ENCODE measurements at places on chromosomes 1 and 21. TPM values are rescaled to one million over a fixed set of nuclear protein-coding genes. Genes with fewer than 3 reads are reported as not detected.

Gene TLR5
- polyA plus RNA-seq = 7.3 TPM

Gene RAB13
- 81.9 TPM for polyA plus RNA-seq

Gene ADAM30
- not detected for polyA plus RNA-seq

Gene RCSD1
- polyA plus RNA-seq = 49.2 TPM

Gene STUM
- 6.1 TPM for polyA plus RNA-seq

Gene SPRR2A
- not detected for polyA plus RNA-seq

Gene ACTRT2
- polyA plus RNA-seq = not detected

DNA sequence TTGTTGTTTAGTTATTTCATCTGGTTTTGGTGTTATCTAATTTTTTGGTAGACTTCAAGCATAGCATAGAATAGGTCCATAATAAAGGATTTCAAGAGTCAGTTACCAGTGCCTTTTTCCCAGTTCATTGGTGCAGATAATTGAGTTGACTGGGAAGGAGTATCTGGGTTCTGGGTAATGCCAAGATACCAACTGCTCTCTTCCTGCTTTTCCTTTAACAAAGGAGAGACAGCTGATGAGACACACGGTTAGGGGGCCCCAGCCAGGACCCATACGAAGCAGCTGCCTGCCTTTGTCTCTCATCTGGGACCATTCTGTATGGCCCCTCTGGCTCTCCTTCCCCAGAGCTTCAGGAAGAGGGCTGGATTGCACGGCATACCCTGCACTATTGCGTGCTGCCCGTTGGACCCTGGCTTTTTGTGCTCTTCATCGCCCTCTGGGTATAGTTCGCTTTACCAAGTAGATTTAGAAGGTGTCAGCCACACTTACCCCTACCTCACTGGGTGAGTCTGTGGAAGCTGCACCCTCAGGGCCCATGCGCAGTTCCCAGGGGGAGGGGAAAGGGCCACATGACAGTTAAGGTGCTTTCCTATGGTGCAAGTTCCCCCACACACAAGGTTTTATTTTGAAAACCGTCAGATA lies 7.0 kb downstream of the NAV1 start:
- DNase-seq = no peak

DNA sequence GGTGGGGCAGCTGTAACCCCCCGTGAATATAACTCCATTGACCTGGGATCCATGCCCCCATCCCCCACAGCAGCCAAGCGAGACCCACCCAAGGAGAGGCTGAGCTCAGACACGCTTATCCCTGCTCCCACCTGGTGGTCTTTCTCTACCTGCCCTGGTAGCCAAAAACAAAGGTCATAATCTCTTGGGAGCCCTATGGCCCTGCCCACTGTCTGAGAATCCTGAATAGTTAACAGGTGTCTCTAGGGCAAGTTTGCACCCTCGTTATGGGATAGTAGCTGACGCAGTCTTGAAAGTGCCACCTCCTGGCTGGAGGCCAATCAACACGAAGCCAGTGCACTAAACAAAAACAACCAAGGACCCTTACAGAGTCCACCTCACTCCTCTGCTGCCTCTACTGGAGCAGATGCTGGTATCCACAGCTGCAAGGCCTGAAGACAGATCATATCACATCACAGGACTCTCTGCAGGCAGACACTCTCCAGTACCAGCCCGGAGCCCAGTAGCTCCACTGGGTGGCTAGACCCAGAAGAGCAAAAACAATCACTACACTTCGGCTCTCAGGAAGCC lies 134.3 kb upstream of the C1orf174 start:
- no peak for DNase-seq

- DNase-seq = no peak
These were observed 88.3 kb downstream of the RPE65 start for GRCh38 chr1:68361346-68361910.

DNA sequence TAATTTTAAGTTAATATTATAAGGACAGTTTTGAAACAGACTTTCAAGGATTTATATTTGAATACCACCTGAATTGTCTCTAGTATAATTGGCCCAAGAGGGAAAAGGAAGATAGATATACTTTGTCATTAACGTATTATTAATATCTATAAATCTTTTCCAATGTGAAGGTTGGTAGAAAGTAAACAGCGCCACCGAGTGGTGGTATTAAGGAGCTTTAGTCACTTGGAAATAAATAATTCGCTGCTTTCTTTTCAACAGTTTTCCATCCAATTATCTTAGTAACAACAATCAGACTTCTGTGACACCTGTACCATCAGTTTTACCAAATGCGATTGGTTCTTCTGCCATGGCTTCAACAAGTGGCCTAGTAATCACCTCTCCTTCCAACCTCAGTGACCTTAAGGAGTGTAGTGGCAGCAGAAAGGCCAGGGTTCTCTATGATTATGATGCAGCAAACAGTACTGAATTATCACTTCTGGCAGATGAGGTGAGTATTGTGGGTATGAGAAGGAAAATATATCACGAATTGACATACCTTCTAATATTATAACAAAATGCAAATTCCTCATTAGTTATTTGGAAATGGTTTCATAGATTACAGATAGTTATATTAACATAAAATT lies 37.7 kb downstream of the SH3GLB1 start:
- peak; percentile 11 for DNase-seq

DNA sequence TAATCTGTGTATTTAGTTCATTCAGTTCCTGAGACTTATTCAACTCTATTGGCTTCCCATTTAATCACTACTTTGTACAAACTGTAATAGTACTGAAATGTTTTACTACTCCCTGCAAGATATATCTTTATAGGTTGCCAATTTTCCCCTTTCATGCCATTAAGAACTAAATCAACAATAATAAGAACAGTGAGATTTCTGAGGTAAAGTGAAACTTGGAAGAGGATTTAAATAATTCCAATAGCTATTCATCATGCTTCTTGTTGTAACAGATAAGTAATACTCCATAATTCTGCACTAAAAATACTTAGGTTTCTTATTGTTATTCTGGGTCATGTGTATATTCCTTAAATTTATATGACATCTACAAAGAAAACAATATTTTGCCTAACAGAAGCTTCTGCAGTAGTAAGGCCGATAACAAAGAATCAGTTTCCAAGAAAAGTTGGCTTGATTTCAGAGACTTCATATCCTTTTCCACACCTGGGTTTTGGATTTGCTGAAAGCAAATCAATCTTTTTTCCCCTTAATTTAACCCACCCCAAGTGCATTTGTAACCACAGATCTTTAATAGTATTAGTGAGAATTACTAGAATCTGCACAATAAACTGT lies 258.3 kb downstream of the FAF1 start:
- no peak for DNase-seq

DNA sequence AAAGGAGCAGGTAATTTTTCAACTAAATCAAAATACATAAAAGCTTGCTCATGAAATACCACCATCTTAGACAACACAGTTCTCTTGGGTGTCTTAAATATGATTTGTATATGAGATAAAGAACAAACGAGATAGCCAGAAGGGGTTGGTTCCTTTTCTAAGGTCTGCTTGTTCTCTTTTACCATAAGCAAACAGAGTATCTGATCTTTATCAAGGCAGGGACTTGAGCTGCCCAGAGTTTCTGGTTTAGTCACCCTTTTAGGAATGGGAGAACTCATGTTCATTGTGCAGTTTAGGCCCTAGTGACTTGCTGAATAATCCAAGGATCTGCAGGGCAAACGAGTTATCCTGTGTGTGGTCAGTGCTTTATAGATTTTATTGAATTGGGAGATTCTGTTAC lies 3.0 kb upstream of the SUCO start:
- DNase-seq = no peak

- DNase-seq = no peak
These were observed 1.5 kb downstream of the QSOX1 start for GRCh38 chr1:180156201-180156600.

- DNase-seq = no peak
These were observed 98.0 kb upstream of the BCAR3 start for GRCh38 chr1:93779540-93780165.

GRCh38 chr1:68633141-68633919 lies 136.4 kb upstream of the DEPDC1 start:
- DNase-seq = no peak

DNA sequence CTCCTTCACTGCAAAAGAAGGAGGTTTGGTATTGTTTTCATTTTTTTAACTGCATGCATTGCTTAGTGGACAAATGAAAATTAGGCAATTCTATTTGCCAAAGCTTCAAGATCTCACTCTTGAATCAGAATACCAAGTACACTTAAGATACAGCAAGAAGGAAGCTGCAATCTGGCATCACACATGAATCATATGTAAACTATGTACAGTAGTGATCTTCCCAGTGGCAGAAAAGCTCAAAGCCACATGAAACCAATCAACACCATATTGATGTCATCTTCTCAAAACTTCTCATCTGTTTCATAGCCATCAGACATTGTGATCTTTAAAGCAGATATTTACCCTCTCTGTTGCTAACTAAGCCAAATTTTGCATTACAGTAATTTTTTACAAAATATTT lies 550.1 kb downstream of the LTN1 start:
- peak; percentile 80 for DNase-seq

GRCh38 chr21:41689289-41689583 lies 77.6 kb downstream of the RIPK4 start:
- DNase-seq = no peak

- DNase-seq = peak; percentile 49
These were observed 7.4 kb downstream of the PLEKHM2 start for GRCh38 chr1:15691434-15692032.

DNA sequence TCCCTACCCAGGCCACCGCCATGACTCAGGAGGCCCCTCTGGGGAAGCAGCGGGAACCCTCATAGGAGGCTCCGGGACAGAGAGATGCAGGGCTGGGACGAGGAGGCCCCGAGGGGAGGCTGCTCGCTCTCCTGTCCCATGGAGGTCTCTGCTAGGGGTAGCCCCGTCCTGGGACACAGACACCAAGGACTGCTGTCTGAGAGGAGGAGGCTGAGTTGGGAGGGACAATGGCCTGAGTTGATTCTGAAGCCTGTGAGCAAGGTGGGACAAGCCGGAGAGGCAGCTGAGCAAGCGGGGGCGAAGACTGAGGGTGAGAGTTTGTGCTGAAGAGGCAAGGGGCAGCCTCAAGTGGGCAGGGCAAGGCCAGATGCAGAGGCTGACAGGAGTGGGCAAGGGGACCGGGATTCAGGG lies 17.4 kb downstream of the SLC27A3 start:
- no peak for DNase-seq

DNA sequence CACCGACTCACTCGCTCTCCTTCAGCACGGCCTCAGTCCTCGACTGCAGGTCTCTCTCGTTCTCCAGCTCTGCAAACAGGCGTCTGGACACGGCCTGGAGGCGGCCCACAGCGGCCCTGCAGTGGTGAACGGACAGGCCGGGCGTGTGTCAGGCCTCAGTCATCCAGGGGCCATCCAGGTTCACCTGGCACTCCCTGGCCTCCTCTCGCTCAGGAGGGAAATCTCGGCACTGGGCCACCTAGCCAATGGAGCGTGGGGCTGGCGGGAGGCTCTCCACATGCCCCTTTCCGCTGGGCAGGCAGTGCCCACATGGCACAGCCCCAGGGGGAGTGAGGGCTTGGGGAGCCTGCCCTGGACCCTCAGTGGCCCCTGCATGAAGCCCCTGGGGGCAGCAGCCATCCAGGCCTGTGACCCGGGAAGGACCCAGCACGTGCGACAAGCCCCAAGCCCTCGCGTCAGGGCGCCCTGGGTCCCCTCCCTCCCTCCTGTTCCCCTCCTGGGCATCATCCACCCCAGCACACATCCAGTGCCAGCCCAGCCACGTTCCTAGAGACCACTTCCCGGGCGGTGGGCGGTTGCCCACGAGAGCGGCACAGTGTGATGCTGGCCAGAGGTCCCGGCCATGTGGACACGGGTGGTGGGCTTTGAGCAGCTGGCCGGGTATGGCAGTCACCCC lies 18.1 kb downstream of the CFAP74 start:
- DNase-seq = no peak

All from muscle of back (tissue), 13 donors.